ENCODE measurements at places on chromosomes 1 and 21. TPM values are rescaled to one million over a fixed set of nuclear protein-coding genes. Genes with fewer than 3 reads are reported as not detected.

The ABCG1 gene
- 22.7 TPM for total RNA-seq

The RPF1 gene
- 38.4 TPM for total RNA-seq

- H3K36me3 ChIP-seq, result no peaks in the 10 kb centered on the region
- no peaks in the 10 kb centered on the region for H3K27me3 ChIP-seq
- no peak overlapping the region for H3K4me3 ChIP-seq
- DNase-seq, result no peak
Measured at GRCh38 chr1:214946615-214947014, 135.9 kb upstream of the KCNK2 start.

- H3K4me3 ChIP-seq, result no peak overlapping the region
- DNase-seq, result no peak
- no peaks in the 10 kb centered on the region for H3K27me3 ChIP-seq
- no peaks in the 10 kb centered on the region for H3K36me3 ChIP-seq
Measured at GRCh38 chr1:157032303-157032702, 13.2 kb downstream of the ARHGEF11 start.

All from prostate gland (tissue), 2 donors.